Fibroblast of lung (primary cell): ENCODE measurements at places on chromosomes 4 and X.

DNA sequence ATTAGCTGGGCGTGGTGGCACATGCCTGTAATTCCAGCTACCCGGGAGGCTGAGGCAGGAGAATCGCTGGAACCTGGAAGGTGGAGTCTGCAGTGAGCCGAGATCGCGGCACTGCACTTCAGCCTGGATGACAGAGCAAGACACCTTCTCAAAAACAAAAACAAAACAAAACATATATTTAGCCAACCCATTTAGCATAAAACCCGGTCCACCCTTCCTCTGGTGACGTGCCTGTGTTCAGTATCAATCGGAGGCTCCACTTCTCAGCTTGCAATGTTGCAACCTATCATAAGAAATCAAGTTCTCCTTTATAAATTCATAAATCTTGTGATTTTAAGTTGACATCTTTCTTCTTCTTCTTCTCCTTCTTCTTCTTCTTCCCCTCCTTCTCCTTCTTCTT is 73.9 kb downstream of the SLC34A2 start:
- H3K27me3 ChIP-seq = no peaks in the 10 kb centered on the region
- no peak for DNase-seq
- no peaks in the 10 kb centered on the region for H3K36me3 ChIP-seq
- no peak overlapping the region for H3K27ac ChIP-seq
- H3K4me3 ChIP-seq = no peak overlapping the region

- DNase-seq = peak; percentile 74
- no peaks in the 10 kb centered on the region for H3K27me3 ChIP-seq
- H3K4me3 ChIP-seq = no peak overlapping the region
- H3K4me1 ChIP-seq = peaks cover 13% of the 10 kb centered on the region
Observed at GRCh38 chr4:150145090-150145945, 67.1 kb downstream of the DCLK2 start.

DNA sequence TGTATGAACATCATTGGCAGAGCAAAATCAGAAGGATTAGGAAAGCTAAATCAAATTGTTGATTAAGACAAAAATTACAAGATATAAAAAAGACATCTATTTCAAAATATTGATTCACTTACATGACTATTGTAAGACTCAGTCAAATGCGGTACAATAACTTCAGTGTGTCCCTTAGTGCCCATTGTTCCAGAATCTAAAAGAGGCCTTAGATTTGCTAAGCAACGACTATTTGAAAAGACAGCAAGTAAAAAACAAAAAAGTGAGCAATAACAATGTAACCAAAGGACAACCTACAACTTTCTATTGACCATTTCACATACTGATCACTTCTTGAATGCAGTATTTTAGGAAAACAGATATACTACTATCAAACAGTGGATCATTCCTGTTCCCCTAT is 65.6 kb downstream of the UBA6 start:
- no peak overlapping the region for H3K4me3 ChIP-seq
- H3K27me3 ChIP-seq = no peaks in the 10 kb centered on the region
- no peak overlapping the region for H3K27ac ChIP-seq
- DNase-seq = no peak
- H3K4me1 ChIP-seq = no peaks in the 10 kb centered on the region

DNA sequence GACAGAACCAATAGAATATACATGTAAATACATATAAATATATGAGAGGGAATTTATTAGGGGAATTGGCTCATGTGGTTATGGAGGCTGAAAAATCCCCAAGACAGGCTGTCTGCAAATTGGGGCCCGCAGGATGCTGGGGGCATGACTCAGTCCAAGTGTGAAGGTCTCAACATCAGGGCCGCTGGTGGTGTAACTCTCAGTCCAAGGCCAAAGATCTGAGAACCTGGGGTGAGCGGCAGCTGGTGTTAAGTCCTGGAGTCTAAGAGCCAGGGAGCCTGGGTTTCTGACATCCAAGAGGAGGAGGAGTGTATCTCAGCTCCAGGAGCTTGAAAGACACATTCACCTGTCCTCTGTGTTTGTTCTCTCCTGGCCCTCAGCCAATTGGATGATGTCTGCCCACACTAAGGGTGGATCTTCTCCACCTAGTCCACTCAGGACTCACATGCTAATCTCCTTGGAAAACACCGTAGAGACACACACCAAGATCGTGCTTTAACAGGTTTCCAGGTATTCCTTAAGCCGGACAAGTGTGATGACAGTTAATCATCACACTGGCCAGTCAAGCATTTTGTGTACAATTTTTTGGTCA is 28.9 kb downstream of the TIGD2 start:
- no peaks in the 10 kb centered on the region for H3K27me3 ChIP-seq
- DNase-seq = no peak
- no peak overlapping the region for H3K4me3 ChIP-seq
- no peaks in the 10 kb centered on the region for H3K36me3 ChIP-seq

DNA sequence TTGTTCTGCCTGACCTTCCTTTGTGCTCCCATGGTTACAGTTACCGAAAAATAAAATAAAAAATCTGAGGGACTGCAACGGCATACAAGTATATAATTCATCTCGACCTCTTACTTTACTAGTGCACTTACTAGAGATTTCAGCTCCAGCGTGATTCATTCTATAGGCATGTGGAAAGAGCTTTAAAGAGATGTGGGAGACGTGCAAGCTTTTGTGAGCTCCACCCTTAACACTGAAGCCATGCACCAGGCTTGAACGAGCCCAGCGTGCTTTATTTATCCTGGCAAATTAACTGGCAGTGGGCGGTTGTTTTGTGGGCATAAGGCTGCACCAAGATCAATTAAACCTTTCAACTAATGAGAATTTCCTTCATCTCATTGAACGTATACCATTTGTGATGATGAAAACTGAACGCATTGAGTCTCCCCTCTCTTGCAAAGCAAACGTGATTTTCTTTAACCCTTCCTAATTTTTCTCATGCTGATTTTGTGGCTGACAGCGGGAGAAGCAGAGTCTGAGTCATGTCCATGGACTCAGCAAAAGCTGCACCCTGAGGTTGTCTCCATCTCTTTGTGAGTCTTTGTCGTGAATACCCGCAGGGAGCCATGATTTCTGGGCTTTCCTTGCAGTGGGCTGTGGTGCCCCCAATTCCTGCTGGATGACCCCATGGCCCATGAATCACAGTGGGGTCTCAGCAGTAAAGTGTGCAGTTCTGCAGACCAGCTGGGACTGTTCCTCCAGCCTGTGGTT is 60.1 kb downstream of the MXRA5 start:
- peak overlapping the region; percentile 2 for H3K27ac ChIP-seq
- no peaks in the 10 kb centered on the region for H3K36me3 ChIP-seq
- H3K4me3 ChIP-seq = no peak overlapping the region
- peaks cover 2% of the 10 kb centered on the region for H3K4me1 ChIP-seq

GRCh38 chrX:71992711-71993110 is 82.1 kb downstream of the NHSL2 start:
- no peak overlapping the region for H3K27ac ChIP-seq
- H3K36me3 ChIP-seq = no peaks in the 10 kb centered on the region
- H3K4me1 ChIP-seq = no peaks in the 10 kb centered on the region
- peaks cover 4% of the 10 kb centered on the region for H3K27me3 ChIP-seq
- no peak for DNase-seq

- H3K4me1 ChIP-seq = peaks cover 7% of the 10 kb centered on the region
- H3K27me3 ChIP-seq = no peaks in the 10 kb centered on the region
- no peak for DNase-seq
Observed at GRCh38 chrX:17592117-17592516, 145.2 kb upstream of the SCML1 start.

- no peak for DNase-seq
- no peaks in the 10 kb centered on the region for H3K27me3 ChIP-seq
- H3K36me3 ChIP-seq = no peaks in the 10 kb centered on the region
Observed at GRCh38 chrX:143994206-143994605, 110.3 kb downstream of the UBE2NL start.

GRCh38 chr4:52371841-52372240 is 287.3 kb downstream of the USP46 start:
- H3K4me3 ChIP-seq = no peak overlapping the region
- no peaks in the 10 kb centered on the region for H3K27me3 ChIP-seq
- no peaks in the 10 kb centered on the region for H3K4me1 ChIP-seq
- DNase-seq = no peak

- no peaks in the 10 kb centered on the region for H3K36me3 ChIP-seq
- H3K27me3 ChIP-seq = peaks cover 11% of the 10 kb centered on the region
- H3K27ac ChIP-seq = no peak overlapping the region
- H3K4me3 ChIP-seq = no peak overlapping the region
Observed at GRCh38 chr4:153004081-153004850, 68.1 kb downstream of the FHDC1 start.

DNA sequence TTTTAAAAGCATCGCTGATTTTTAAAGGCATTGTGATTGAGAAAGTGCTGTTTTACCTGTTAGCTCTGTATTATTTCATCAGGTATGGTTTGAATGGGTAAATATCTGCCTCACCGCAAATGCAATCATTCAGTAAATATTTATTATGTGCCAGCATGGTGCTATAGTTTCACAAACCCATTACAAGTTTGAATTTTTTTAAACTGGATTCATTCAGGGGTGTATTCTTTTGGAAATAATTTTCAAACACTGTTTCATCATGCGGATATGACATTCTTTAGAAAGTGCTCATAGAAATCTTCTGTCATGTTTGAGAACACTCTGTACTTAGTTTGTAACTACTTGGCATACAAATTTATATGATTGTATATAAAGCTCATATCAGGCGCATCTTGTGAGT is 37.2 kb downstream of the LIMCH1 start:
- no peaks in the 10 kb centered on the region for H3K4me1 ChIP-seq
- no peak overlapping the region for H3K4me3 ChIP-seq
- H3K27ac ChIP-seq = no peak overlapping the region
- no peaks in the 10 kb centered on the region for H3K27me3 ChIP-seq

GRCh38 chrX:153669901-153670731 is 3.5 kb downstream of the PNCK start:
- H3K36me3 ChIP-seq = no peaks in the 10 kb centered on the region
- no peak overlapping the region for H3K4me3 ChIP-seq
- no peak for DNase-seq
- H3K27me3 ChIP-seq = no peaks in the 10 kb centered on the region

DNA sequence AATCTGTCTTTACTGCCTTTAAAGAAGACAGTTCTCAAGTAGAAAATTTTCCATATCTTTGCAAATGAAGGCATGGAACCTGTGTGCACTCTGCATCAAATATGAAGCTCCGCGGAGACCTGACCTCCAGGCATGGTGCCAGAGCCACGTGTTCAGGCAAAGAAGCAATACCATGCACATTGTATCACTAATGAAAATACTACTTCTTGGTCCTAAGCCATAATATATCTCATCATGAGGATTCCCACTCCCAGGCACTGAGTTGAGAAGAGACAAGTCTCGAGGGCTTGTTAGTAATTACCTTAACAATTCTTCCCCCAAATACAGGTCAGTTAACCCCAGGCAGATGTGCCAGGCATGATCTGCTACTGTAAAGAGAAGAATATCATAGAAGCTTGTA is 56.7 kb downstream of the PCDH19 start:
- no peaks in the 10 kb centered on the region for H3K27me3 ChIP-seq
- DNase-seq = no peak
- H3K4me1 ChIP-seq = no peaks in the 10 kb centered on the region
- no peak overlapping the region for H3K27ac ChIP-seq
- H3K4me3 ChIP-seq = no peak overlapping the region

- no peaks in the 10 kb centered on the region for H3K4me1 ChIP-seq
- H3K4me3 ChIP-seq = no peak within 1 kb of the TSS
- H3K27ac ChIP-seq = no peak within 1 kb of the TSS
- H3K27me3 ChIP-seq = no peaks in the 10 kb centered on the region
Observed at GRCh38 chrX:22032084-22032483, at the start of gene PHEX. Gene PHEX, plus strand, starts transcription at chrX:22032325. Its CDS starts 681 bp downstream, at chrX:22033006.
